ENCODE measurements at places on chromosomes 3 and 15. TPM values are rescaled to one million over a fixed set of nuclear protein-coding genes. Genes with fewer than 3 reads are reported as not detected.

PP2D1 gene
- total RNA-seq: not detected

LNP1 gene
- total RNA-seq: 0.80 TPM

MAP1A gene
- total RNA-seq: 0.63 TPM

KIF23 gene
- 65.7 TPM for total RNA-seq

PCLAF gene
- 269 TPM for total RNA-seq

CACNA2D2 gene
- 0.53 TPM for total RNA-seq

MFSD1 gene
- 41.1 TPM for total RNA-seq

NT5DC2 gene
- 100 TPM for total RNA-seq

TMEM207 gene
- total RNA-seq: not detected

CHL1 gene
- not detected for total RNA-seq

GATA2 gene
- total RNA-seq: 4.0 TPM

GOLGA6L7 gene
- not detected for total RNA-seq

SKOR1 gene
- total RNA-seq: not detected

HESX1 gene
- total RNA-seq: not detected

SPINK8 gene
- not detected for total RNA-seq

LRRC31 gene
- total RNA-seq: not detected

SPSB4 gene
- total RNA-seq: 0.20 TPM

HHATL gene
- total RNA-seq: not detected

ZBED2 gene
- 0.15 TPM for total RNA-seq

NTRK3 gene
- 24.5 TPM for total RNA-seq

FOXL2NB gene
- 1.0 TPM for total RNA-seq

LYZL4 gene
- not detected for total RNA-seq

Data from A549 treated with AZD2906 at 1 μM for 4 hours (cell line).